HS-27A (cell line): ENCODE measurements at places on chromosomes 7 and 10.

DNA sequence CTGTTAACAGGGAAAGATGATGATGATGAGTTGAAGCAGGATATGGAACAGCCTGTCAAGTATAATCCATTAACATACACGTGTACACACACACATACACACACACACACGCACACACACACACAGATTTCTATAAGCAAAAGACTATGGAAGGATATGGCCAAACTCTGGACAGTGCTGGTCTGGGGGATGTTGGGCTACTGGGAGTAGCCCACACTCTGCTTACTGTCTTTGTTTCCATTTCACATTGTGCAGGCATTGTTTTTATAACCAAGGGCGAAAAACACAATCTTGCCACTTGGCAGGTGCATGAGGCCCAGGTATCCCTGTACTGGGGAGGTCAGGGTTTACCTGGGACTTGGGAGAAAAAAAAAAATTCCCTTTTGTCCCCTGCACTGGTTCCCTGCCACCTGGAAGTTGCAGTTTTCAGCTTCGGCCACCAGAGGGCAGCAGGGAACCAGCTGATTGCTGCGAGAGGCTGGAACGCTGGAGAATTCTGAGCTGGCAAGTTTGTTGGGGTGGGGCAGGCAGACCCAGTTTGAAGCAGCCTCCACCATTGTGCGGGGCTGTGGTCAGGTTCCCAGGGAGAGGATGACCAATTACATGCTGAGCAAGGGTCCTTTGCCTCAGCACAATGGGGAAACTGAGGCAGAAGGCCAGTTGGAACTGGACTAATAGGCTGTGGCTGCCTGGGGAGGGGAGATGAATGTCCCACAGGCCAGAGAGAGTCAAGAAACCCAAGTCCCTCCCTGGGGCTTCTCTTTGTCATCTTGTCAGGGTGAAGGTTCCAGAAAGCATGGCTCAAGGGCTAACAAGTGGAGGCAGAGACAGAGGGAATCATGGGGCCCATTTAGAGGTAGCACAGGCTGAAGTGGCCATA is 27.3 kb downstream of the PPIF start:
- peak; percentile 12 for DNase-seq

GRCh38 chr7:122726881-122727280 is 24.2 kb upstream of the RNF148 start:
- no peak for DNase-seq

DNA sequence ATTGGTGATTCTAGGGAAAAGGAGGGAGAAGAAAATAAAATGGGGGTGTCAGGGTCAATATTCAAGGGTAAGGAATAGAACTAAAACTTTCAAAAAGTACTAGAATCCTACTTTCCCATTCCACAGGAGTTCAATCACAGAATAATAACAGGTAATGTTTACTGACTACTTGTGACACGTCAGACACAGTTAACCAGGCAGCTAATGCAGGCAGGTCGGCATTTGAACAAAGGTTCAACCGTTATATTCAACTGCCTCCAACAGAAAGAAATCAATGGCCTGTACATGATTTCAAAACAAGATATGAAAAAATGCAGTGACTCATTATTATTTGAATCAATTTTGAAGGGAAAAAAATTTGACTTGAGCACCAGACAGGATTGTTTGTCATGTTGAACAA is 3.1 kb downstream of the ASB15 start:
- DNase-seq = no peak

DNA sequence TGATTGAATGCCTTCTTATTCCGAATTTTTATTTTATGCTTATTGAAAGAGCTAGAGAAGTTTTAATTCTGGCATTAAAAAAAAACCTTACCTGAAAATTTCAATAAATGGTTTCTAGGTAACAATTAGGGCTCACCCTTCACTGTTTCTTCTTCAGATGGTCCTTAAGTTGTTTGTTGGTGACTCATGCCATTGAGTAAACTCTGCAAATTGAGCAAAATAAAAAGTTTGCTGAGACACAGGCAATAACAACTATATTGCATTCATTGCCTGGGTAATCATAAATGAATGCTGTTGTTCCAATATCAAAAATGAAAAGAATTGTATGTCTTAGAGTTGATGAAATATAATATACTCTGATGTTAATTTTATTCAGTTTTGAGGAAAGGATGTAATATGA is 300.3 kb downstream of the CDK14 start:
- DNase-seq = no peak

DNA sequence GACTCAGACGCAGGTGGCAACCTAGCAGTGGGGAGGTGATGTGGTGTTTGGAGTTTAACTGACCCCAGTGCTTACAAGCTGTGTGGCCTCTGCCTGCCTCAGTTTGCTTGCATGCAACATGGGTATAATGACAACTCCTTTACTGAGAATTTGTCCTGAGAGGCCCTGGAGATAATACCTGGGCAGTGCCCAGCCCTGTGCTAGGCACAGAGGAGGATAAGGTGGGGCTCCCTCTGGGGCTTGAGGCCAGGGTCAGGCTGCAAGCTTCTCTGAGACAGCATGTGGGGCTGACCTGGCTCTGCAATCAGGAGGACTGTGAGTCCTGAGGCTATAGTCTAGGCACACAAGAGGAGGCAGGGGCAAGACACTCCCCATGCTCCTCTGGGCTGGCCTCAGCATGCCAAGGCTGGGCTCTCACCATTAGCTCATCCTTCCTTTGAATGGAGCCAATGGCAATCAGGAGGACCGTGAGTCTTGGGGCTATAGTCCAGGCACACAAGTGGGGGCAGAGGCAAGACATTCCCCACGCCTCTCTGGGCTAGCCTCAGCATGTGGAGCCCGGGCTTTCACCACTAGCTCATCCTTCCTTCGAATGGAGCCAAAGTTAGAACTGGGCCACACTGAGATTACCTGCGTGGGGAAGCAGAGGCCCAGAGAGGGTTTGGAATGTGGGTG is 147.9 kb downstream of the RPS24 start:
- no peak for DNase-seq

GRCh38 chr7:139774376-139774775 is 3.4 kb downstream of the HIPK2 start:
- DNase-seq = no peak
